ENCODE measurements at places on chromosomes 11 and 22.

DNA sequence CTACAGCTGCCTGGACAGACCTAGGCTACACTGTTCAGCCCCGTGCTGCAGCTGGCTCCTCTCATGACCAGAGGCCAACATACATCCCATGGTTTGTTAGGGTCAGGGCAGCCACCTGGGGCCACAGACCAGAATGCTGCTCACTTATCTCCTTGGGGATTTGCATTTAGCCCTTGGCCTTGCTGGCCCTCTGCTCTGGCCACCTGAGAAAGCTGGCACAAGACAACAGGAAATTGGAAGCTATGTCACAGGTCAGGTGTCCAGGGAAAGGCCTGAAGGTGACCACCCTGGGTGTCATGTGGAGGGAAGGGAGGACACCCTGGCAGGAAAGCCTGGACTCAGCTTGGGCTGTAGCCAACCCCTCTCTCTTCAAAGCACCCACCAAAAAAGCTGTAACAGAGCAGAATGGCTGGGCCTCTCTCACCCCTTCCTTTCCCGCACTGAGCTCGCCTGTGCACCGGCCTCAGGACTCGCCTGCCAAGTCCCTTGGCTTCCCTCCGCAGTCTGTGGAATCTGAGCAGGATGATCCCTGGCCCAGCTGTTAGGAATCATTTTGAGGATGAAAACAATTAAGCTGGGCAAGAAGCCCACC lies 86.3 kb downstream of the SNX19 start:
- no peak for DNase-seq

- DNase-seq, result no peak
These were observed at the start of gene TMEM151A for GRCh38 chr11:66291706-66292542. TMEM151A (plus strand) TSS chr11:66291894; CDS start chr11:66292014, 120 bp downstream.

DNA sequence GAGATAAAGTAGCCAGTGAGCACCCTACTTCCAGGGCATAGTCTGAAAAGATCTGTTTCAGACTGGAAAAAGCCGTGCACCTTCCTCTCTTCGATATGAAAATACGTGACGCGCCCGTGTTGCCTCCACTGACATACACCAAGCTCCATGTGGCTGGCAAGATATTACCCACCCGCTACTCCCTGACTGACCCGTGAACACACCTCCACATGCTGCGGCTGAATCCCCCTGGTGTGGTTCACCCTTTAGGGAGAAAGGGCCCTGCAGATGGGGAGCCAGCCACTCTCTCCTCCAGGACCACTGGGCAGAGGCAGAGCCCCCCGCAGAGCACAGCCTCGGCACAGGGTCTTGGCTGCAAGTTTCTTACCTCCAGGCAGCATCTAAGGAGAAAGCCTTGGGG lies 245.0 kb downstream of the BRD1 start:
- no peak for DNase-seq

- DNase-seq, result no peak
These were observed 11.5 kb downstream of the CSNK1E start for GRCh38 chr22:38305471-38306448.

DNA sequence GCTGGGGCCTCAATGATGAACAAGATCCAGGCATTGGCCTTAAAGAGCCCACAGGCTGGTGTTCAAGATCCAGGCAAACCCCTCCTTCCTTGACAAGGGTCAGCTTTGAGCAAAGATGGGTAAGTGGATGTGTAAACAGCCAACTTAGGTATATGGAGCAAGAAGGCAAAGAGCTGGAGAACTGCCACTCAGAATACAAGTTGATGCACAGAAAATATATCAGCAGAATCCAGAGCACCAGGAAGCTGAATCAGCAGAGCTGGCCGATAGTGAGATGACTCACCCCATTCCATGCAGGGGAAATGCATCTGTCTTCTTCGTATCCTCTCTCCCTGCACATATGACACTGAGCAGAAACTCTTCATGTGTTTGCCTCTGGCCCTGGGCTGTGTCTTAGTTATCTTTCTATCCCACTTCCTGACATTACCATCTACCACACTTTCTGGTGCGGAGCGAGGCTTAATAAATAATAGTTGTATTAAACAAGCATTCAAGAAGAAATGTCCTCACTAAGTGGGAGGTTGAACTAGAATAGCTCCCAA lies 57.8 kb downstream of the ENDOD1 start:
- peak; percentile 84 for DNase-seq

DNA sequence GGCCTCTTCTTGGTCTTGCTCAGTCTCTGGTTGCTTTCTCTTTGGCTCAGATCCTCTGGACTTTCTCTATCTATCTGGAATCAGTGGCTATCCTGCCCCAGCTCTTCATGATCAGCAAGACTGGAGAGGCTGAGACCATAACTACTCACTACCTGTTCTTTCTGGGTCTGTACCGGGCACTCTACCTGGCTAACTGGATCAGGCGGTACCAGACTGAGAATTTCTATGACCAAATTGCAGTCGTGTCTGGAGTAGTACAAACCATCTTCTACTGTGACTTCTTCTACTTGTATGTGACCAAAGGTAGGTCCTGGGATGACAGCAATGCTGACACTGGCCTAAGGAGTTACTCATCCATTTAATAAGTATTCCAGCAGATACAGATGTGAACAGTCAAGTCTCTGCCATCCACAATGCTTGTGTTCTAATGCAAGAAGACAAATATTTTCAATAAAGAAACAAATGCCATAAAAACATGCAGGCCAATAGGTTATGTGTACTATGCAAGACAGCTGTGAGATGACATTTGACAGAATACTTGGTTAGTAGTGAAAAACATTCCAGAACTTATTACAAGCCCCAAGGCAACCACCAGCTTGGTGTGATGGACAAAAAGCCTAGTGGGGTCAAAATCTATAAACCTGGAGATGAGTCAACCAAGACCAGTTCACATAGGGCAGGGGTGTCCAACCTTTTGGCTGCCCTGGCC lies 13.4 kb downstream of the KDELR3 start:
- DNase-seq, result no peak

GRCh38 chr11:58742981-58743880 lies 11.5 kb upstream of the GLYAT start:
- DNase-seq, result no peak

DNA sequence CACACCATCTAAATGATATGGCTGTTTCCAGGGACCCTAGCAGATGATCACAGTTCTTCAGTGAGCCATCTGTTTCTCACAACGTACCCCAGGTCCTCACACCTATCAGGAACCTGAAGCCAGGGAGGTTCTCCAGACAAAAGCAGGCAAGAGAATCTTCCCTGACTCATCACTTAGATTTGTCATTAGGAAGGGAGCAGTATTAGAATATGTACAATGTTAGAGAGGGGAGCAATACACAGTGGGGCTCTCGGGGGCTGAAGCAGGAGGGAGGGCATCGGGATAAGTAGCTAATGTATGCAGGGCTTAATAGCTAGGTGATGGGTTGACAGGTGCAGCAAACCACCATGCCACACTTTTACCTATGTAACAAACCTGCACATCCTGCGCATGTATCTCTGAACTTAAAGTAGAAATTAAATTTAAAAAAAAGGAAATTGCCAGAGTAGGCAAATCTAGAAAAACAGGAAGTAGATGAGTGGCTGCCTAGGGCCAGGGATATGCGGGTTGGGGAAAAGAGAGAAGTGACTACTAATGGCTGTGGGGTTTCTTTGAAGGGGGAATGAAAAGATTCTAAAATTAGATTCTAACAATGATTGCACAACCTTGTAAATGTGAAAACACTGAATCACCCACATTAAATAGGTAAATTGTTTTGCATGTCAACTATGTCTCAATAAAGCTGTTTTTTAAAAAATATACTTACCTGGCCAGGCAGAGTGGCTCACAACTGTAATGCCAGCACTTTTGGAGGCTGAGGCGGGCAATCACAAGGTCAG lies 14.4 kb downstream of the C22orf42 start:
- no peak for DNase-seq

GRCh38 chr11:44008698-44009097 lies 39.1 kb upstream of the ACCSL start:
- no peak for DNase-seq

- DNase-seq, result no peak
These were observed 25.5 kb downstream of the DKK3 start for GRCh38 chr11:11982975-11983374.

GRCh38 chr11:40647295-40647694 lies 812.2 kb downstream of the LRRC4C start:
- DNase-seq, result no peak

- no peak for DNase-seq
These were observed 30.5 kb upstream of the CYP2D6 start for GRCh38 chr22:42160830-42161696.
